ENCODE measurements at places on chromosomes 2 and 18.

GRCh38 chr2:149490296-149490695, 97.3 kb downstream of the MMADHC start:
- DNase-seq, result no peak

GRCh38 chr18:66342577-66342976, 261.3 kb downstream of the CDH19 start:
- DNase-seq, result no peak

GRCh38 chr2:28951910-28952835, 28.9 kb upstream of the TOGARAM2 start:
- DNase-seq, result no peak

DNA sequence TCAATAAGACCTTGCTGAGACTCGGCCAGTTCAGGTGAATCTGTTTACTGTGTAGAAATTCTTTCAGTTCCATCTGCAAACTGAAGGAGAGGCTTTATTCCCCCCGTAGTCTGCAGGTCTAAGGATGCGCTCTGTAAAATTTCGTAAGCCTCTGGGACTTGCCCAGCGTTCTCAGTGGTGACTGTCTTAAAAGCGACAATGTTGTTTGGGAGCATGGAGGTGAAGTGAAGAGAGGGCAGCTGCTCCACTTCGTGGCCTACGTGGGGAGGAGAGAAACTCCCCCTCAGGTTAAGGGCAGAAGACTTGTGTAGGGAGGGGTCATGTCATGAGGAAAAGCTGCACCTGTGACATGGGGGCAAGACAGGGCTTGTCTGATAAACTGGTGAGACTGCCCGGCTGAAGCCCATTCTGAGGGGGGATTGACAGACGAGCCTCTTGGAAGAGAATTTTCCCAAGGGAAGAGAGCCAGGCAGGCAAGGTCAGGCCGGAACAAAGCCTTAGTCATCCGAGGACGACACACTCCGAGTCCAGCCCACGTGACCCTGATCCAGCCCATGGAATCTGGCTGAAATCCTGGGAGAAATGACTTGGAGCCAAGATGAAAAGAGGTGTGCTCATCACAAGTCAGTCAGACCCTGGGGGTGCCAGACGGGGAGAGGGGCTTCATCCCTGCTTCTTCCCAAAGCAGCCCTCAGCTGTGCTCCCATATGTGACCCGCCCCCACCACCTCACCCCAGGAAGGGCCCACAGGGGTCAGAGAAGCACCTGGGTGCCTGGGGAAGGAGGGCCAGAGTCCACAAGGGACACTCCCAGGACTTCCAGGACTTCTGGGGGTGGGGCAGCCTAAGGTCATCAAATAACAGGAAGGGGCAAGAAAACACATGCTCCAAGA, 88.5 kb upstream of the SH3BP4 start:
- no peak for DNase-seq

GRCh38 chr2:42339191-42339912, 21.7 kb downstream of the COX7A2L start:
- DNase-seq, result no peak

DNA sequence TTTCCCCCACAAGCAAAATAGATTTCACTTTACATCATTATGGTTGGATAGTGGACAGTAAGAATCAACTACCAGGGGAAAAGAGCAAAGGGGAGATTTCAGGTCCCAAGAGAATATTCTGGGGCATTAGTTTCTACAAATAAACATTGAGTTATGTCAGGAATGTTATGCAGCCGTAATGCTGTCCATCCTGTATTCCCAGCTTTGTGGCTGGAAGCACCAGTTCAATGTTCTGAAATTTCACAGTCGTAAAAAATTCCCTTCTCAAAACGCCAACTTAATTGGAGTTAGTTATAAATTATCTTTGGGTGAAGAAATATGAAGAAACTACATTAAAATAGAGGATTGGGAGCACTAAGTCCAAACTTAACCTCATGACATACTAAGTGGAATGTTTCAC, 141.5 kb upstream of the FIGN start:
- no peak for DNase-seq

DNA sequence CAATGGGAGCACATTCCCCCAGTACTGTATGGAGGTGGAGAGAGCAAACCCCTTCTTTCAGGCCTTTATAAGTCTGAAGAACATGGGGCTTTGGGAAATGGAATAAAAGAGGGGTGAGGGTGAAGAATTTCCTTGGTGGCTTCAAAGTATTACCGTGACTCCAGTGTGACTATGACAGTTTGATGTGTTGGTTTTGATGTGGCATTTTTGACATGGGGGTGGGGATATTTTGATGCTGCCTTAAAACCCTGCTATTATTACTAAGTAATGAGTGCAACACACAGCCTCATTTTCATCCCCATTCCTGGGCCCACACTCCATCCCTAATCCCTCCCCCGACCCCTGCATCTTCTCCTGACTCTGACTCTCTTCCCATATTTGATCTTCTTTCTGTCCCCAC, 23.6 kb downstream of the QPCT start:
- no peak for DNase-seq

GRCh38 chr2:26584656-26585055, 56.5 kb downstream of the CIB4 start:
- DNase-seq, result no peak

DNA sequence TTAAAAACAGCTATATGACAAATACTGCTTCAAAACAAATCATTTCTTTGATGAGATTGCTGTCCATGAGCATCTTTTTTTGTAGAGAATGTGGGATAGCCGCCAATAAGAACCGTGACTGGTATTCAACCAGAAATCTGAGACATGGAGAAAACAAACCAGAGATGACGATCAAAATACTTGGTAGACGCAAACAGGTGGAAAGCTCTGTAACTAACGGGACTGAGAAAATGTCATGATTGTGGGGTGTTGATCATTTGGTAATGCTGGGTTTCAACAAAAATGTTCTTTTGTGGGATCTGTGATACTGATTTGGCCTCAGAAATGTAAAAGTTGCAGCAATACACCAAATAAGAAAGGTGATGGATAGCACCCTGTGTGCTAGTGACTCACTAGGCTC, 364.8 kb downstream of the NYAP2 start:
- no peak for DNase-seq

DNA sequence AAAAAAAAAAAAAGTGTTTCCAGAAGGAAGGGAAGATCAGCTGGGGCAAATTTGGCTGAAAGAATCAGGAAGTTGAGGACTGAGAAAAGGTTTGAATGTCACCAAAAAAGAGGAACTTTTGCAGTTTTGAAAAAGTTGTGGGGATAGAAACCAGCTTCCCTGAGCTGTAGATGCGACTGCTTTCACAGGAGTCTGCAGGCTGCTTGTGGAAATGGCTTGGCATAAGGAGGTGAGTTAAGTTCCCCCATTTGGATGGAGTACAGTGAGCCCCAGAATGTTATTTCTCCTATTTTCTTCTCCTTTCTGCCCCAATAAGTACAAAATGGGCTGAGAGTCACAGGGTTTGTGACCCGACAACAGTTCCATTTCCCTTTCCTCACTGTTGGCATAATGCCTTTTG, 16.5 kb upstream of the ME2 start:
- no peak for DNase-seq

DNA sequence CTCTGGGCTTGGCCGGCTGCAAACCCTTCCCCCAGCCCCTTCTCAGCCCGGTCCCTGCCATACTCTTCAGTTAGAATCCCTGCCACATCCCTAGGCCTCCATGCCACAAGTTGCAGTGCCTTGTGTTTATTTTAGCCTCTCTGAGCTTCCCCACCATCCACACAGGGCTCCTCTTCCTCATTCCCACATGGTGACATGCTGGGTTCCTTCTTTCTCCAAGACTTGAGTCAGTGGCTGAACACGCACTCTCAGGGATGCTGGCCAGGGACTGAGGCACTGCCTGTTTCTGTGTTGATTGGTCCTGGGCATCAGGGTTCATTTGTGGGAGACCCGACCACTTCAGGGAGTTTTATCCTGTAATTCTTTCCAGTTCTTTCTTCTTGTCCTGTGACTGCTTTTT, 56.3 kb downstream of the KCNS3 start:
- DNase-seq, result no peak
